ENCODE measurements at places on chromosomes 12 and 14.

DNA sequence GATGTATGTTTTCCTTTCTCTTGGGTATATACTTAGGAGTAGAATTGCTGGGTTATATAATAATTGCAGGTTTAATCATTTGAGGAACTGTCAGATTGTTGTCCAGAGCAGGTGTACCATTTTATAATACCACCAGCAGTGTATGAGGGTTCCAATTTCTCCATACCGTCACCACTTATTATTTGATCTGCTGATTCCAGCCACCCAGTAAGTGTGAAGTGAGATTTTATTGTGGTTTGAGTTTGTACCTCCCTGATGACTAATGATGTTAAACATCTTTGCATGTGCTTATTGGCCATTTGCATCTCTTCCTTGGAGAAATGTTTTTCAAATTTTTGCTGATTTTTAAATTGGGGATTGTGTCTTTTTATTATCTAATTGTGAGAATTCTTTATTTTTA is 15.1 kb downstream of the NCKAP5L start:
- DNase-seq: no peak

DNA sequence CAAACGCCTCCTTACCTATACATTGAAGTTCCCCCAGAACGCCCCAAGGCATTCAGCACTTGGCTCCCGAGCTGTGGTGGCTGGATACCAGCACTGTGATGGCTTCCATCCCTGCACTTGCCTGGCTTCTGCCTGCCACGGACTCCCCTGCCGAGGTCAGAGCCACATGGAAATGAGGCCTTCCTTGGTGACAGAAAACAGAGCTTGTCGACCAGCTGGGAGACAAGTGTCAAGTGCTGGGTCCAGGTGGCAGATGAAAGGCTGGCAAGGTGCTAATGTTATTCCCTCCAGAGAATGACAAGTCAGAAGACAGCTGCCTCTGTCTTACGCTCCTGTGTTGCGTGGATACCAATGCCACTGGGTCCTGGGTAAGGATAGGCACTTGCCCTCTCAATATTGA is 26.2 kb upstream of the GNG2 start:
- no peak for DNase-seq

- DNase-seq: no peak
Measured at GRCh38 chr12:29771786-29772185, 12.0 kb downstream of the TMTC1 start.

- no peak for DNase-seq
Measured at GRCh38 chr12:121705514-121705913, 7.0 kb upstream of the TMEM120B start.

DNA sequence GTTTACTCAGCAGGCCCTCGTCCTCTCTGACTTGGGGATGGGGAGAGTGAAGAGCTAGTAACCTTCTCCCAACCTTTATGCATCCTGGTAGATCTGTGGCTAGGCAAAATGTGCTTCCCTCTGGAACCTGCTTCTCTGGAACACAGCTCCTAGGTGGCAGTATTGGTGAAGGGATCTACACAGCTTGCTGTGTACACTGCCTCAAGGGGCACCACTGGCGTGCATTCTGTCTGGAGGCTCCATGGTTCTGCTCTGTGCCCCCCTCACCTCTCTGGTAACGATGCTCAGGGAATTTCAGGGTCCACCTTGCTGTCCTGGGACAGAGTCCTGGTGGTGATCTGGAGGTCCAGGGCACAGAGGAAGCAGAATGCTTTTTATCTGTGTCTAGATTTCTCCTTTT is 43.5 kb upstream of the KCNA5 start:
- peak; percentile 42 for DNase-seq

- DNase-seq: no peak
Measured at GRCh38 chr14:105843444-105844046, 317.2 kb downstream of the TMEM121 start.

GRCh38 chr14:103935102-103935501 is 6.8 kb downstream of the TDRD9 start:
- no peak for DNase-seq

DNA sequence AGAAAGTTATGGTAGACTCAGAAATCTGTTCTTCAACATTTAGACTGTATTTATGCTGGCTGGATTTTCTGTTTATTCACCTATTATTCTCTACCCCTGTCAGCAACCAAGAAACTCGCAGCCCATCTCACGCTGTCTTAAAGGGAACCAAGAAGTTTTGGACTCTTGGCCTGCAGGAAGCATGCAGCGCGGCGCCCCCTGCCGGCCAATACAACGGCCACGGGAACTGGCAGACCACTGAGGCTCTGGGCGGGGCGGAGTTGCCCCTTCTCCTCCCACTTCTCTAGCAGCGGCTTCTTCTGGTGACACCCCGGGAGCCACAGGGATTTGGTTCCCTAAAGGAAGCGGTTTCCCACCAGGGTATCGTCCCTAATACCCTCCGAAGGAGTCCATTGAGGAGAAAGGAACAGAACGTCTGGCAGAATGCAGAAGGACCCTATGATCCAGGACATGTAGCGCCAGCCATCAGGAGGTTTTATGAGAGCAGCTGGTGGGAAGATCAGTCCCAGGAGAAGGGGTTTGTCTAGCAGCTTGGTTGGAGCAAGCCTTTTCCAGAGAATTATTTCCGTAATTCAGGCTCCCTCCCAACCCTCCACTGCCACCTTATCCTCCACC is 21.0 kb upstream of the RNASE2 start:
- peak; percentile 5 for DNase-seq

DNA sequence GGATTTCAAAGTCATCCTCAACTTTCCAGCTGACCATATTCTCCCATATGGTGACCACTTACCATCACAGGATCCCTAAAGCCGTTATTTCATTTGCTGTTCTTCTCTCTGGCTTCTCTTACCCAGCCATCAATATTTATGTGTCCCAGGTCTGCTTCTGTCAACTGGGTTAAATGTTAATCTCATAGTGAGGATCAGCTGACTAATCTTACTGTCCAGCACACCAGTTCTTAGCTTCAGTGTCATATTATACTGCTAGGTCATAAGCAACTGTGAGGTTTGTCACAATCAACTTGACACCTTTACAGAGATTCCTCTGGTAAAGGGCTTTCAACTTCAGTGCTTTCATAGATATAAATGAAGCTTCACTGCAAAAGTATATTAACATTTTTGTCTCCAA is 294.4 kb downstream of the DIO2 start:
- no peak for DNase-seq

DNA sequence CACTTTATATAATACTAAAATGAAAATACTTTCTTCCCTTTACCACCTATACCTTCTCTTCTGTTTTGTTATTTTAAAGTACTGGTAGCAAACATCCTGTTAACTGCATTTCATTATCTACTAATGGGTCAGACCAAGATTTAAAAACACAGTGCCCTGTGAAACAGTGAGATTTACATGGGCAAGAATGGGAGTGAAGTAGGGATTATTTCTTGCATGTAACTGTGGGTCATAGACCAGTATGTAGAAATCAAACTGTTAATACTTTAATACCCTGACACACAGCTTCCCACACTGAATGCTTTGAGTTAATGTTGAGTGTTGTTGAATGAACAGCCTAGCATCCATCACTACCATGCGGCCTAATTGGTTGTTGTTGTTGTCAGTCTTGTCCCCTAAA is 61.6 kb downstream of the PLEKHA5 start:
- no peak for DNase-seq

DNA sequence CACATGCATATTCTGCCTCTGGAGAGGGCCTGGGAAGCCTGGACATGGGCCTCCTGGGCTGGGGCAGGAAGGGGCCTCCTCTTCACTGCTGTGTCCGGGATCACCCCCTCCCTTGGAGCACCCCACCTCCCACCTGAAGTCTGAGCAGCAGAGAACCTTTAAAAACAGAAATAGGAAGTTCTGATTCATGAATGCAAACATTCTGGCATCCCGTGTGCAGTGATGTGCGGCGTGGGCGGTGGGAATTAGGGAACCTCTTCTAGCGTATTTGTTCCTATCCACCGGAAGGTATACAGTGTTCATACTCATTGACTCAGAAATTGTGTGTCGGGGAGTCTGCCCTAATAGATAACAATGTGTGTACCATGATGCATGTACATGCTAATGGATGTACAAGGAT is 46.2 kb downstream of the C14orf132 start:
- no peak for DNase-seq

- peak; percentile 74 for DNase-seq
Measured at GRCh38 chr12:121581686-121582429, 1.0 kb upstream of the KDM2B start.

DNA sequence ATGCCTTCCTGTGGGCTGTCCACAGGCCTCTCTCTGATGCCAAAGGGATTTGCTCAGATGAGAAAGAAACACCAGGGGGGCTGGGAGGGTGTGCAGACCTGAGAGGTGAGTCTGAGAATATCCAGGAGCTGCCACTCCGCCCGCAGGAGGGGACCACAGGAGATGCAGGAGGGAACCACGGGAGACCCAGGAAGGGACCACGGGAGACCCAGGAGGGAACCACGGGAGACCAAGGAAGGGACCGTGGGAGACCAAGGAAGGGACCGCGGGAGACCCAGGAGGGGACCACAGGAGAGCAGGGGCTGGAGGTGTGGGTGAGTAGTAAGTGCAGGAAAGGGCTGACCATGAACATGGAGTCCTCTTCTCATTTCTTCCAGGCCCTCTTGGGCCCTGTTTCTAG is 74.6 kb upstream of the SFSWAP start:
- no peak for DNase-seq

DNA sequence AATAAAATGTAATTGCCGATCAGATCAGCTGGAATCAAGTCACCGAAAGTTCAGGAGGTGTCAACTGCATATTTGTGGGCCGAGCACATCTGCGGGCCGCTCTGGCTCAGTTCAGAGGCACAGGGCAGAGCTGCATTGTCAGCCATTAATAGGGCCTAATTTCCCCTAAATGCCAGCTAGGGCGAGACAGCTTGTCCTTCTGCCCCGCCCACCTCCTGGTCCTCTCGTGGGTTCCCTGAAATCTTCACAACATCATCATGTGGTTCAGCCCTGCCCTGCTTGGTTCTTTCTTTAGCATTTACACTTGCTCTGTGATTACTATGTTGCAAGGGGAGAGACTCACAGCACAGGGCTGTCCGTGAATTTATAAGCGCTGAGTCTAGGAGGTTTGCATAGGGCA is 148.9 kb downstream of the CHST11 start:
- no peak for DNase-seq

DNA sequence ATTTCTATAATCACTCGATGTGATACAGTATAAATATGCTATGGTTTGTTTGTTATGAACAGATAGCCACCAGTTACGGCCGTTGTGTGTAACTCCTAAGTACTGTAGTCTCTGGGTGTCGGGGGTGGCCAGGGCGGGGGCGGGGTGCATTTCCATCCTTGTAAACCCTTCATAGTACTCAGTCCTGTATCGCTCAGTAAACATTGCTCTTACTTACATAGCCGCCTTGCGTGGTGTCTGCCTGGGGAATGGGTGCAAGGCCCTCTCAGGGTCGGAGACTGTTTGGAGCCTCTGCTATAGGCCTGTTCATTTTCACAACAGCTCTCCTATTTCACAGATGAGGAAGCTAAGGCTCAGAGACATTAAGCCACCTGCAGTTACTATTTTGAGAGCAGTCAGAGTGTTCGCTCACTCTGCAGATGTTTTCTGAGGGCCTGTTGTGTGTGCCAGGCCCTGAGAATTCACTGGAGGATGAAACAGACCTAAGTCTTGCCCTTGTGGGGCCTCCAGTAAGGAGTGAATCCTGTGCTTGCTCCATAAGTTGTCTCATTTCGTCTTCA is 42.5 kb downstream of the JDP2 start:
- no peak for DNase-seq

DNA sequence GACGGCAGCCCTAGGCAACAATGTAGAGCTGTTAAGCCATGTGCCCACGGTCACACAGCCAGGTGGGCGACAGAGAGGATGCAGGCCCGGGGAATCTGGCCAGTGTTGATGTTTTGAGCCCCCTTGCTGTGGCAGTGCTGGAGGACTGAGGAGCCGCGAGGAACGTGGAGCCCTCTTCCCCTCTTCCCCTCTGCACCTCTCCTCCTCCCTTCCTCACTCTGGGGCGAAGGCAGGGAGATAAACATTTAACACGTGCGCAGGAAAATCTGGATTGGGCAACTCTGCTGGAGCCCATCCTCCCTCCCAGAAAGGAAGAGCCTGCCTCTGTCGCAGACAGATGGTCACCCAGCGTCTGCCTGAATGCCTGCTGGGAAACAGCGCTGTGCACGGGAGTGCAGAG is 376.8 kb downstream of the FUT8 start:
- peak; percentile 87 for DNase-seq

DNA sequence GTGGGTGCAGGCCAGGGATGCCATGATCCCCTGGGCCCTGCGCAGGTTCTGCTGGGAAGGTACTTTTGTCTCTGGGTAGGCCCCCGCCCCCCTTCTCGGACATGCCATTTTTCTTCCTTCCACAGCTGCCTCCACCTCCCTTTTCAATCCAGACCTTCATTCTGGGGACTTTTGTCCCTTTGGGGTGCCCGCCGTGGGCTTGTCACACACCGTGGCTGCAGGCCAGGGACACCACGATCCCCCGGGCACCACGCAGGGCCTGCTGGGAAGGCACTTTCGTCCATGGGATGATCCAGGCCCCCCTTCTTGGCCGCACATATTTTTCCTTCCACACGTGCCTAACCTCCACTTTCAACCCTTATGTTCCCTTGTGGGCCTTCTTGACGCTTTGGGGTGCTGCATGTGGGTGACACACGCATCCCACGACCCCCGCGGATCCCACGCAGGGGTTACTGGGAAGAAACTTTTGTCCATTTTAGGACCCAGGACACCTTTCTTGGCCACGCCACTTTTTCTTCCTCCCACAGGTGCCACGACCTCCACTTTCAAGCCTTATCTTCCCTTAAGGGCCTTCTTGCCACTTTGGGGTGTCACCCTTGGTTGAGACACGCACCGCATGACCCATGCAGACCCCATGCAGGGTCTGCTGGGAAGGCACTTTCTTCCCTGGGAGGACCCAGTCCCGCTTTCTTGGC is 272.5 kb downstream of the ALG10 start:
- DNase-seq: no peak

GRCh38 chr14:94593749-94594431 is 12.7 kb downstream of the SERPINA5 start:
- no peak for DNase-seq

GRCh38 chr14:103538291-103539055 is 9.5 kb downstream of the TRMT61A start:
- DNase-seq: peak; percentile 69
